Stimulated activated CD8-positive, alpha-beta memory T cell treated with anti-CD3 and anti-CD28 coated beads, Interleukin-4, amount 100 ng/mL, for 1 hour (primary cell): ENCODE measurements at places on chromosomes 11 and 22.

DNA sequence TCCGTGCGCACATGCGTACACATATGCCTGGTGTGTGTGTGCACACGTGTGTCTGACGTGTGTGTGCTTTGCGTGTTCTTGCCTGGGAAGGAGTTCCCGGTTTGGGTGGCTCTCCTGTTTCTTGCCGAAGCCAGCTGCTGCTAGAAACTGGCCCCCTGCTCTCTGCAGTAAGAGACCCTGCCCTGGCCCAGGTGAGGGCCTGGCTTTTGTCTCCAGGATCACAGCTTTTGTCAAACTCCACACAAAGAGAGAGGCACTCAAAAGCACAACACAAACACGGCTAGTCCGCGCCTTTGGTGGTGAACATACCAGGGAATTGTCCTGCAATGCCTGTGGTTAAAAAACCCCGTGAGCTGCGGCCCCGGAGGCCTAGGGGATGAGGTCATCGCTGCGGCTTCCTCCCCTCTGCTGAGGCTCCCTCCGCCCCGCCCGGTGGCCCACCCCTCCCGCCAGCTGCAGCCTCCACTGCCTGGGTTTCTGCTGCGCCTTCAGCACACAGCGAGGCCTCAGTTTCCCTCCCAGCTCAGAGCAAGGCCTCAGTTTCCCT, 88.9 kb downstream of the KCNQ1 start:
- no peak for DNase-seq

DNA sequence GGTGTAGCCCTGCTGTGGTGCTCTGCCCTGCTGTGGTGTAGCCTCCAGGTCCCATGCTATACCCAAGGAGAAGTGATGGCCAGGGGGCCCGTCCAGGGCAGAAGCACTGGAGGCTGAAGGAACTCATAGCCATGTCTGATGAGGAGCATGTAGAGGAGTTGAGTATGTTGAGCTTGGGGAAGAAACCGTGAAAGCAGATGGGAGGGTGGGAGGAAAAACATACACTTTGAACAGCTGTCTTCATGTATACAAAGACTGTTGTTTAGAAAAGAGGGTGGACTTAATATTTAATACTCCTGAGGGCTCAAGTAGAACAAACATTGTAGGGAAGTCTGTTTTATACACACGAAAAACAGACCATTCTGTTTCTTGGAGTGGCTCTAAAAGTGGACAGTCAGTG, 26.6 kb upstream of the TTC12 start:
- no peak for DNase-seq

- DNase-seq, result no peak
Measured at GRCh38 chr11:128424851-128425285, 162.5 kb downstream of the ETS1 start.

- DNase-seq, result no peak
Measured at GRCh38 chr11:95566211-95566610, 223.4 kb downstream of the FAM76B start.

DNA sequence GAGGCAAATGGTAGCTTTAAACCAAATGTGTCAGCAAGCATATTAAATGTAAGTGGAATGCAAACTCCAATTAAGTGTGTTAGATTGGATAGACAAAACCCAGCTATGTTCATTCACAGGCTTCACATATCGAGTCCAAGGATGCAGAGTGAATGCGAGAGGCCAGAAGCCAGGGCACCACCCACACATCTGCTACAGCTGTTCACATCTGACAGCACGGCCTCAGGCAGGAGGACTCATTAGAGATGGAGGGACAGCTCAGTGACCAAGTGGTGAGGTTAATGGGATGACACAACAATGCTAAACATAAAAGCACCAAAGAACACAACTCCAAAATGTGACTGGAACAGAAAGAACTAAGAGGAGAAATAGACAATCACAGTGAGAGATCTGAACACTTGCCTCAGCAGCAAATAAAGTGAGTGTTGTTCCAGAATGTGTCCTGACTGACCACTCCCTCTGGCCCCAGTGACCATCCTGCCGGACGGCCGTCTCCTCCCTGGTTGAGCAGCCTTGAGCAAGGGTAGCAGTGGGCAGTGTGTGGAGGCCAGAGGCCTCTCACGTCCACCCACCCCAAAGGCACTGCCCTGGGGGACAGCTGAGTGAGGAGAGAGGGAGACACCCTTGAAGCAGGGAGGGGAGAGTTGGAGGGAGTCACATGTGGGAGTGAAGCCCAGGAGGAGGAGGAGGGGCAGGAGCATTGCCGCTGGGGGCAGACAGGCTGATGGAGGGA, 23.8 kb downstream of the ALG12 start:
- no peak for DNase-seq

- no peak for DNase-seq
Measured at GRCh38 chr11:132186699-132187098, 816.3 kb downstream of the NTM start.

GRCh38 chr11:64226507-64227051, 505 bp downstream of the NUDT22 start:
- DNase-seq, result no peak

DNA sequence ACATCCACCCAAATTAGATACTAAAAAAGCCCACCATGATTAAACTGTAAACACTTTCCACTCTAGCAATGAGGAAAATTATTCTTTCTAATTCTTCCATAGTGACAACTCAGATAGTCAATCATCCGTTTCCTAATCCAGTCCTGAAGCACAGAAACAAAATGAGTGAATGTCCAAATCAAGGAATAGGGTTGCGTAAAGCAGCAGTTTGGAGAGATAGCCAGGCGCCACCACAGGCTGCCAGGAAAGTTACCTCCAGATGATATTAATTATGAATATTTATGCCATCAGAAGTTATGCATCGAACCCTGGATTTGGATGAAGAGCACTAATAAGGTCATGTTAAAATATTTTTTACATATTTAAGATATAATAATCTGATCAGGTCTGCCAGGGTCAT, 63.2 kb downstream of the ETS1 start:
- DNase-seq, result no peak
